ENCODE measurements at places on chromosomes 3 and 15.

DNA sequence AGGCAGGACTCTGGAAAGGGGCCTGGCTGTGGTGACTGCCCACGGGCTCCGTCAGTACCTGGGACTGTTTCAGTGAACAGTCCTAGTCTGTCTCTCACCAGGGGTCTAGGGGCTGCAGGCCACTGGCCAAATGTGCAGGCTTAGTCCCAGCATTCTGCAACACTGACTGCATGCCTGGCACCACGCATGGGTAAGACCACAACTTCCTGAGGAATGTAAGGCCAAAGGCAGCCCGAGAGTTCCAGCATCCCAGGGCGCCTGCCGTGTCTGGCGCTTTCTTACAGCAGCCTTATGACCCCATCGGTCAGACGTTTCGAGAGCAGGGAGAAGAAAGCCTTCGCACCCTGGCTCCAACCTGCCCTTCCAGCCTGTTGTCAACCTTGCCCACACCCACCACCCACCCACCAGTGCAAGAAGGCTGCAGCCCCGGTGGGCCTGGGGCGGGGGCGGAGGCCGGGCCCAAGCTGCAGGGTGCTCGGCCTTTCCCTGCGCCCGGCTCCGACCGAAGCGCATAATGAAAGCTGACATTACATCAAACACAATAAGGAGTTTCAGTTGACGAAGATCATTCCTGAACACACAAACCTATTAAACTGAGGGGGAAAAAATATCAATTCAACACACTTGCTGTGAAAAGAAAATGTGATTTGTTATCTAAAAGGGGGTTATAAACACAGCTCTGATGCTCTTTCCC, 29.5 kb upstream of the TMEM115 start:
- DNase-seq, result no peak

DNA sequence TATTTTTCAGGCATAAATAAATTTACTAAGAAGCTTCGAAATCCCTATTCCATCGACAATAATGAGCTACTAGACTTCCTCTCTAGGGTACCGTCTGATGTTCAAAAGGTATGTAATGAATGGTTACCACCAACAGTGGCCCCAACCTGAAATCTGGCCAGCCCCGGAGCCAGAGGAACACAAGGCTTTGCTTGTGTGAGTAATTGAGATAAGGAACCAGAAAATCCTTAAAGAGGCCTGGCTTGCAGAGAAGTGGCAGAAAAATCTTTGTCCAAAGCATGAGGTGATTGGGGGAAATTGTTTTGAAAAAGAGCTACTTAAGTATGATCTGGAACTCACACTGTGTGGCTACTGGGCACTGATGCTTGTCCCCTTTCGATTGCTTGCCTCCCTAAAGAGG, 245.3 kb downstream of the MCTP2 start:
- no peak for DNase-seq

DNA sequence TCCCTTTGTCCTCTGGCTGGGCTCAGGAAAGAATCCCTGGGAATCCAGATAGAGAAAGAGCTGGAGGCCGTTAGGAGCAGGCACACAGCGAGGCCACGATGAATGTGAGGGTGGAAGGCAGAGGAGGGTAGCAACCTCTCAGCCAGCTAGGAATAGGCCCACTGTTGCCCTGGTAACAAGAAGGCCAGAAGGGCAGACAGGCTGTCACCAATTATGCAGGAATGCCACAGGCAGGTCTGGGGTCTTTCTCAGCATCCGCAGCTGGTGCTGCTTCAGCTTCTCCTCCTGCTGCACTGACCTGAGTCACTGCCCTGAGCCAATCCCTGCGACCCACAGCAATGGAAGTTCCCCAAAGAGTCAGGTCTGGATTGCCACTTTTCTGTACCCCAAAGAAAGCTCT, 62.8 kb upstream of the C3orf80 start:
- DNase-seq, result no peak

GRCh38 chr15:93562395-93563123, 473.5 kb upstream of the RGMA start:
- no peak for DNase-seq

- DNase-seq, result no peak
Observed at GRCh38 chr15:95866711-95867440, 463.6 kb upstream of the NR2F2 start.

DNA sequence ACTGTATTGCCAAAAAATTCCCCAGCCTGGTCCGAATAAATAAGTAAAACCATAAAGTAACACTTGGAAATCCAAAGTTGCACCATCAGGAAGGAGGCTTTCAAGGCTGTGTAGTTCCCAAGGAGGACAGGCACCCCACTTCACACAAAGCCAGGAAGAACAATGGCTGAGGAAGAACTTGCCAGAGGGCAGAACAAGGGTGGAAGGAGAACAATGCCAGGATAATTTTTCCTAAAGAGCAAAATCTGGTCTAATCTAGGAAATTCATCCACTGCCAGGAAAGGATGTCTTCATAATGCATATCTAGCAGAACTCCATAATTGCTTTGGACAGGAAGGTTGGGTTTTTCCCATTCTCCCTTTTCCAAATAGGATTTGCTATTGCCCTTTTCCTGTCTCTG, 15.7 kb upstream of the ARID3B start:
- no peak for DNase-seq

- DNase-seq, result no peak
Observed at GRCh38 chr3:775178-775880, 317.5 kb upstream of the CNTN6 start.

GRCh38 chr3:53525765-53526703, 31.6 kb downstream of the CACNA1D start:
- no peak for DNase-seq

- DNase-seq, result peak; percentile 68
Observed at GRCh38 chr3:194682694-194683310, 2.9 kb upstream of the FAM43A start.

GRCh38 chr3:16390581-16390980, 122.9 kb downstream of the RFTN1 start:
- no peak for DNase-seq

- no peak for DNase-seq
Observed at GRCh38 chr3:180246688-180247195, 210.0 kb upstream of the PEX5L start.

DNA sequence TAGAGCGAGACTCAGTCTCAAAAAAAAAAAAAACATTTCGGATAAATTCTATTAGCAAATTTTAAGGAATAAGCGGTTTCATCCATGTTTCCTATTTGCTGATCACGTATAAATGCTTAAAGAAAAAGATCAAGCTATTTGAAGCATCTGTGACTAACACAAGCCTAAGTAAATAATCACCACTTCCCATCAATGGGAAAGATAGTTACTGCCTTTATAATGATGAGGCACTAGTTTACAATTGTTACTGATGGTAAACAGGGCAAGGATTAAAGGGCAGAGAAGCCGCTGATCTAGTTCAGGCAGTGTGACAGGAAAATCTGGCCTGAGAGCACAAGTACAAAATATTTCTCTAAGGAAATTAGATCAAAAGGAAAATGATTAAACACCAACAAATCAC, 13.7 kb downstream of the CLPX start:
- DNase-seq, result no peak

GRCh38 chr3:195035345-195036202, 235.4 kb downstream of the XXYLT1 start:
- DNase-seq, result no peak

DNA sequence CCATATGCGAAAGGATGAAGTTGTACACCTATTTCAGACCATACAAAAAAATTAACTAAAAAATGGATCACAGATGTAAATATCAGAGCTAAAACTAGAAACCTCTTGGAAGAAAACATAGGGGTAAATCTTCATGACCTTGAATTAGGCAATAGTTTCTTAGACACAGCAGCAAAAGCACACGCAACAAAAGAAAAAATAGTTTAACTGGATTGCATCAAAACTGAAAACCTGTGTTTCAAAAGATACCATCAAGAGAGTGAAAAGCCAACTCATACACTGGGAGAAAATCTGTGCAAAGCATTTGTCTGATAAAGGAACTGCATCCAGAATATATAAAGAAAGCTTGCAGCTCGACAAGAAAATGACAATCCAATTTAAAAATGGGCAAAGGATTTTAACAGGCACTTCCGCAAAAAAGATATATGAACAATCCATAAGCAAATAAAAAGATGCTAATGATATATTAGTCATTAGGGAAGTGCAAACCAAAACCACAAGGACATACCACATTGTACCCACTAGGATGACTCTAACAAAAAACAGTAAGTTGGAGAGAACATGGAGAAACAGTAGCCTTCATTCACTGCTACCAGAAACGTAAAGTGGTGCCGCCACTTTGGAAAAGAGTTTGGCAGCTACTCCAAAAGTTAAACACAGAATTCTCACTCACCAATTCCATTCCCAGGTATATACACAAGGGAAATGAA, 263.1 kb downstream of the ADAMTS17 start:
- DNase-seq, result no peak

DNA sequence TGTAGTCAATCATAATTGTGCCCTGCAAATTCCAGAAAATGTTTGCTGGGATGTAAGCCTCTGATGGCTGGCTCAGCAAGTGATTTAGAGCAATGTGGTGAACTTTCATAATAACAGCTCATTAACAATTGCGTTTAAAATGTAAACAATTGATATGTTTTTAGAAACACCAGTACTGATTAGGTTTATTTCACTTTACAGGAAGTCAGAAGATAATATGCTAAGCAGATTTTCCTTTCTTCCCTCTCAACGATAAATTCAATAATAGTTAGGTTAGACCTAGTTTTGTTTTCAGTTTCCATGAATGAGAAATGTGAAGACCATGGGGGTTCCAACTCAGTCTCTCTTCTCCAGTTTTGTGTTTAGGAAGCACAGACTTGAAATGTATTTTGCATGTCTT, 71.0 kb downstream of the FHIT start:
- no peak for DNase-seq

DNA sequence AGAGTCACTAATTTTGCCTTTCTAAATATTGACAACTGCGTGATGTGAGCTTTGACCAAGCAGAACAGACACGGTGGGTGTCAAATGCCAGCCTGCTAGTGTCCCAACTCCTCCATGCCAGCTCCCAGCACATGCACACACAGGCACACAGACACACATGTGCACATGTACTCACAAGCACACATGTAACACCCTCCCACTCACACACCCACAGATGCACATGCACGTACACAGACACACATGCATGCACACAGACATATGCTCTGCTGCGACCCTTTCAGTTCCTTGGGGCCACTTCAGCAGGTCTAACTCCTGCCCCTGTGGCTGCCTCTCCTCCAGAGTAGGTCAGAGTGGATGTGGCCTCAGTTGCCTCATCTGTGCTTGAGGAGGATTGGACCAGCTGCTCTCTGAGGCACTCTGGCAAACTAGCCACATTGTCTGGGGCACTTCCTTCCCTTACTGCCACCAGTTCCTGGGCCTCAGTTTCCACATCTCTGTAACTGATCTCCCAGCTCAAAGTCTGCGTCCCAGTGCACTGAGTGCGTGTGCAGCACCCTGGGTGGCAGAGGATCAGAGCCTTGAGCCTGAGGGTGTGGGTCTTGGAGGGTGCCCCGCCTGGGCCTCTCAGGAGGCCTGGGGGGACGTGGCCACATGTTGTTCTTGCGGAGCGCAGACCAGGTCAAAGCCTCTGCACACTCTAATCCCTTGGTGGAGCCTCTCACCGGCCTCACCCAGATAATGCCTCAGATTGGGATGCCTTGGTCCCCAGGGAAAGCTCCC, 55.0 kb upstream of the PRR23E start:
- DNase-seq, result no peak

- no peak for DNase-seq
Observed at GRCh38 chr3:43213631-43214030, 72.7 kb upstream of the SNRK start.

- no peak for DNase-seq
Observed at GRCh38 chr3:50862221-50862620, 187.5 kb downstream of the DOCK3 start.

- no peak for DNase-seq
Observed at GRCh38 chr3:188546835-188547670, 393.1 kb downstream of the LPP start.

- peak; percentile 28 for DNase-seq
Observed at GRCh38 chr3:32934150-32934742, 17.2 kb upstream of the CCR4 start.

GRCh38 chr3:22621205-22621809, 581.8 kb upstream of the UBE2E2 start:
- DNase-seq, result no peak

- no peak for DNase-seq
Observed at GRCh38 chr3:152858170-152858800, 23.4 kb downstream of the P2RY1 start.

- no peak for DNase-seq
Observed at GRCh38 chr3:67561667-67562394, 92.6 kb downstream of the SUCLG2 start.

GRCh38 chr3:196222876-196223595, 6.7 kb downstream of the SLC51A start:
- DNase-seq, result no peak

GRCh38 chr15:101483462-101483861, 6.0 kb downstream of the PCSK6 start:
- no peak for DNase-seq

DNA sequence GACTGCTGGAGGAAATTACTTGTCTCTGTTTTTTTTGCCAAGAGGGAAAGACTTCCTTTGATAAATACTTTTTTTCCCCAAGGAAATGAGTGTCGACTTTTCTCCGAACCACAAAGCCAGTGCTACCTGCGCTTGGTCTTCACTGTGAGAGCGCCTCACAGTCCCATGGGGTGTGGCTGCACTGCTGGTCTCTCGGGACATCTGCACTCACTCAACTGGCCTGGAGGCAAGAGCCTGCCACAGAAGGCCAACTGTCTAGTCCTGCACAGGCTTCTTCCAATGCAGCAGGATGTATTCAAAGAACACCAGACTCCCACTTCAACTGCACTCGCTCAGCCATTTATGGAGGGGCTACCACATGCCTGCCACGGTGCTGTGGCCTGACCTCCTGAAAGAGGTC, 40.6 kb upstream of the CGNL1 start:
- DNase-seq, result no peak

DNA sequence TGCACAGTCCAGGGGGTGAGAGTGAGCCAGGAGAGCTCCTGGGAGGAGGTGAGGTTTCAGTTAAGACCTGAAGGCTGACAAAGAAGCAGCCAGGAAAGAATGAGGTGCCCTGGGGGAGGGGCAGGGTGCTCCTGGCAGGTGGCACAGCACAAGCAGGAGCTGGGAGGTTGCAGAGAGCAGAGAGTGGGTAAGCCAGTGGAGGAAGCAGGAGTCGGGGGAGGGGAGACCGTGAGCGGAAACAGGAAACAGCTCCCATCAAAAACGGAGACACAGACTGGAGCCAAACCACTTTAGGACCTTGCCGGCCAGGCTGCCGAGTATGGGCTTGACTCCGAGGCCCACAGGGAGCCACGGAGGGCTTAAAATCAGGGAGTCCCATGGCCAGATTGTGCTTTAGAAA, 12.1 kb upstream of the FBLN2 start:
- DNase-seq, result no peak

- DNase-seq, result no peak
Observed at GRCh38 chr3:80592792-80593191, 825.0 kb upstream of the ROBO1 start.

GRCh38 chr3:108387063-108387462, 90.7 kb downstream of the HHLA2 start:
- no peak for DNase-seq

GRCh38 chr15:77824361-77825251, 191.9 kb upstream of the LINGO1 start:
- no peak for DNase-seq

- no peak for DNase-seq
Observed at GRCh38 chr3:30189900-30190299, 416.5 kb upstream of the TGFBR2 start.

All from CD4-positive, alpha-beta T cell treated with Interleukin-6 for 4 hours (primary cell).